ENCODE measurements at places on chromosomes 16 and 17. TPM values are rescaled to one million over a fixed set of nuclear protein-coding genes. Genes with fewer than 3 reads are reported as not detected.

DNA sequence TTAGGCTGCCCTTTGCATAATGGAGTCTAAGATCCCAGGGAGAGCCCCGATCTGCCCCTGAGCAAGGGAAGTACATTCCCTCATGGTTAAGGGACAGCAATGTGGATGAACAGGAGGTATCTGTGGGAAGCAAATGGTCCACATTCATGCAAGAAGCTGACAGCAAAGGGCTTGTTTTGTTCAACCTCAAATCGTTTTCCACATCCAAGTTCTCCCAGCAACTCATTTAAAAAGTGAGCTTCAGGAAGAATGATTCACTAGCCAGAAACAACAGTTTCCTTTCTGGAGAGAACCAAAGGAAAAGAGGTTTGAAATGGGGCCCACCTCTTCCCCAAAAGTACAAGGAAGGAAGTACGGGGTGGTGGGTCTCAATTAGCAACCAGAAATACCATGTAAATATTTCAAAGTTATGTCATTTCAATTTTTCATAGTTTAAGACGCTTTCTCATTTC, 9.4 kb downstream of the HSPB9 start:
- DNase-seq = no peak
- peaks cover 29% of the 10 kb centered on the region for H3K36me3 ChIP-seq
- H3K27ac ChIP-seq = no peak overlapping the region
- H3K27me3 ChIP-seq = no peaks in the 10 kb centered on the region
- no peak overlapping the region for H3K4me3 ChIP-seq

GRCh38 chr16:684961-685696, 995 bp upstream of the JMJD8 start:
- peaks cover 11% of the 10 kb centered on the region for H3K4me1 ChIP-seq
- H3K4me3 ChIP-seq = no peak overlapping the region
- no peak overlapping the region for H3K27ac ChIP-seq
- peaks cover 11% of the 10 kb centered on the region for H3K36me3 ChIP-seq

GRCh38 chr17:2655546-2655945, 56.0 kb downstream of the CLUH start:
- no peak for DNase-seq
- no peaks in the 10 kb centered on the region for H3K36me3 ChIP-seq
- H3K4me3 ChIP-seq = no peak overlapping the region
- no peak overlapping the region for H3K27ac ChIP-seq
- no peaks in the 10 kb centered on the region for H3K4me1 ChIP-seq

- no peaks in the 10 kb centered on the region for H3K27me3 ChIP-seq
- H3K27ac ChIP-seq = no peak overlapping the region
- H3K4me1 ChIP-seq = peaks cover 18% of the 10 kb centered on the region
- H3K4me3 ChIP-seq = no peak overlapping the region
Observed at GRCh38 chr16:85625053-85625452, 11.9 kb downstream of the GSE1 start.

GRCh38 chr17:38419508-38419981, 8.7 kb upstream of the ARHGAP23 start:
- DNase-seq = peak; percentile 65
- H3K4me3 ChIP-seq = peak overlapping the region; percentile 47
- peaks cover 63% of the 10 kb centered on the region for H3K4me1 ChIP-seq

DNA sequence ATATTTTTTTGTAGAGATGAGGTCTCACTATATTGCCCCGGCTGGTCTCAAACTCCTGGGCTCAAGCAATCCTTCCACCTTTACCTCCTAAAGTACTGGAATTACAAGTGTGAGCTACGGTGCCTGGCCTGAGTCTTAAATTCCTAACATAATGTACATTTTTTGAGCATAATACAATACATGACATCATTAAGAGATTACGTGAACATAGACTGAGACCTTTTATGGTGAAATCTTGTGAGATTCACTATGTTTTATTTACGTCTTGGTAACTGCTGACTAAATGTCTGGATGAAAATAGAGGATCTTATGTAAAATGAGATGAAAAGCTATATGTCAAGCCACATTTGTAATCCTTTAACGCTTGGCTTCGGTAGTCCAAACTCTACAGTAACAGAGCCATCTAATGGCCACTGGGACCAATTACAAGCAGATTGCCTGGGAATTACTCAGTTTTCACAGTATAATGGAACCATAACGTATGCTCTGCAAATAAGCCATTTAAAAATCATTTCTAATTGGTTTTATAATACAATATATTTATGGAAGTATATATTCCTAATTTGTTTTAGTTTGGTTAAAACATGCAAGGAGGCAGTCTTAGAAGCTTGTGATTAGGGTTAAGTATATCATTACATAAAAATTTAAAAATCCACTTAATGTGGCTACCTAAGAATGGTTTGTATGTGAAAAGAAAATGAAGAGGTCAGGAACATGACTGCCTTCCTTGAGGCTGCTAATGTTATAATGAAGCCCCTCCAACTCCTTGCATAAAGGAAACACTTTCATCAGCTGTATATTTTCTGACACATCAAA, 8.1 kb upstream of the EFCAB13 start:
- DNase-seq = no peak
- H3K27me3 ChIP-seq = no peaks in the 10 kb centered on the region
- no peaks in the 10 kb centered on the region for H3K4me1 ChIP-seq
- H3K36me3 ChIP-seq = no peaks in the 10 kb centered on the region

DNA sequence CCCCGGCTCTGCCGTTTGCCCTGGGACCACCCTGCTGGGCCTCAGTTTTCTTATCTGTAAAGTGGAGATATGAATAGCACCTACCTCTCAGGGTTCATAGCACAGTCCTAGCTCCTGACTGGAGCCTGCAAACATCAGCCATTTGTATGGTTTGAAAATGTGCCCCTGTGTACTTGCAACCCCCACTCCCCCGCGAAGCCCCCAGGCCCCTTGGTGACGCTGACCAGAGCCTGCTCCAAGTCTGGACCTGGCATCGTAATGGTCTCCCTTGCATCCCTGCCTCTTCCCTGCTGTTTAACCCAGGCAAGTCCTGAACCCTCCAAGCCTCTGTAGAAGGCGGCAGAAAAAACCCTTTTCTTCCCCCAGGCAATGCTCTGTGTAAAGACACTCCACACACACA, 128.0 kb downstream of the IRF8 start:
- no peak overlapping the region for H3K27ac ChIP-seq
- no peaks in the 10 kb centered on the region for H3K36me3 ChIP-seq
- H3K4me3 ChIP-seq = no peak overlapping the region
- no peaks in the 10 kb centered on the region for H3K27me3 ChIP-seq
- no peak for DNase-seq

DNA sequence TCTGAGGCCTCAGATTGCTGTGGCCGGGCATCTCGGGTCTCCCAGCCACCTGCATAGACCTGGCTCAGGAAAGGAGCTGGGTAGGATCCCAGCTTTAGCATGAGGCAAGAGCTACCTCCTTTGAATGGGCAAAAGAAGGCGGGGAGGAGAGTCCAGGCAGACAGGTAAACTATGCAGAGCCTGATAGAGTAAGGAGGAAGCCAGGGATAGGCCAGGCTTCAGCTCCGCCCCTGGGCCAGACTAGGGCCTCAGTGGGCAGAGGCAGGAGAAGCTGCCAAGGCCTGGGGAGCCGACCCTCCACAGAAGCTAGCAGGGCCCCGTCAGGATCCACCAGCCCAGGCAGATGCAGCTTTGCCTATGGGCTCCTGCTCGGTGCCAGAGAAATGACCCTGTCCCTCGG, 22.6 kb upstream of the UBE2G1 start:
- no peaks in the 10 kb centered on the region for H3K4me1 ChIP-seq
- H3K27ac ChIP-seq = peak overlapping the region; percentile 17
- H3K27me3 ChIP-seq = no peaks in the 10 kb centered on the region
- no peak overlapping the region for H3K4me3 ChIP-seq
- DNase-seq = no peak
- H3K36me3 ChIP-seq = no peaks in the 10 kb centered on the region

DNA sequence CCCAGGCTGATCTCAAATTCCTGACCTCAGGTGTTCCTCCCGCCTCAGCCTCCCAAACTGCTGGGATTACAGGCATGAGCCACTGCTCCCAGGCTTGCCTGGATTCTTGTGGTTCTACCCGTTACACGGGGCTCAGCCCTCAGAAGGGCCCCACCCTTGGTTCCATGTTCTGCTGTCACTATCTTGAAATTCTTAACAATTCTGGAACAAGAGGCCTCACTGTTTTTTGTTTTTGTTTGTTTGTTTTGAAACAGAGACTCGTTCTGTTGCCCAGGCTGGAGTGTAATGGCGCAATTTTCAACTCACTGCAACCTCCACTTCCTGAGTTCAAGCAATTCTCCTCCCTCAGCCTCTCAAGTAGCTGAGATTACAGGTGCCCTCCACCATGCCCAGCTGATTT, 96.6 kb downstream of the CACNG3 start:
- no peak overlapping the region for H3K27ac ChIP-seq
- H3K4me1 ChIP-seq = peaks cover 3% of the 10 kb centered on the region
- H3K27me3 ChIP-seq = no peaks in the 10 kb centered on the region

GRCh38 chr17:55388842-55389241, 32.8 kb downstream of the MMD start:
- H3K27me3 ChIP-seq = no peaks in the 10 kb centered on the region
- H3K36me3 ChIP-seq = peaks cover 4% of the 10 kb centered on the region
- DNase-seq = no peak
- no peak overlapping the region for H3K4me3 ChIP-seq
- H3K4me1 ChIP-seq = no peaks in the 10 kb centered on the region

DNA sequence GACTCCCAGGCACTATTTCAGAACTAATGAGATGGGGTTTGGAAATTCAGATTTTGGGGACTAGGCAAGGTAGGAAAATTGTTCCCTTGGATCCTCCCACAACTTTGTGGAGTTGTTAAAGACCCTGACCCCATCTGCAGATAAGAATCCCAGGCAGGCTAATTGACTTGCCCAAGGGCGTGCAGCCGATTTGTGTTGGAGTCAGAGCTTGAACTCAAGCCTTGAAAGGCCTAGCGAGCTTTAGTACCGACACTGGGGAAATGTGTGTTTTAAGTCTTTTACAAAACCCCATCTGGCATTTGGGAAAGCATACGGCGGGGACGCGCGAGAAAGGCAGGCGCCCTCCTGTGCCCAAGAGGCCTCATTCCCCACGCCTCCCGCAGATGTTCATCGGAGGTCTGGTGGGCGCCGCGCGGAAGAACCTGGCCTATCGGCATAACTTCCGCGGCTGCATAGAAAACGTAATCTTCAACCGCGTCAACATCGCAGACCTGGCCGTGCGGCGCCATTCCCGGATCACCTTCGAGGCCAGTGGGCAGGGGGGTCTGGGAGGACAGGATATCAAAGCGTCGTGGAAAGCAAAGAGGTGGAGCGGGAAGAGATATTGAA, 4.3 kb downstream of the CNTNAP1 start:
- H3K4me3 ChIP-seq = no peak overlapping the region
- H3K27ac ChIP-seq = no peak overlapping the region
- peaks cover 11% of the 10 kb centered on the region for H3K4me1 ChIP-seq

DNA sequence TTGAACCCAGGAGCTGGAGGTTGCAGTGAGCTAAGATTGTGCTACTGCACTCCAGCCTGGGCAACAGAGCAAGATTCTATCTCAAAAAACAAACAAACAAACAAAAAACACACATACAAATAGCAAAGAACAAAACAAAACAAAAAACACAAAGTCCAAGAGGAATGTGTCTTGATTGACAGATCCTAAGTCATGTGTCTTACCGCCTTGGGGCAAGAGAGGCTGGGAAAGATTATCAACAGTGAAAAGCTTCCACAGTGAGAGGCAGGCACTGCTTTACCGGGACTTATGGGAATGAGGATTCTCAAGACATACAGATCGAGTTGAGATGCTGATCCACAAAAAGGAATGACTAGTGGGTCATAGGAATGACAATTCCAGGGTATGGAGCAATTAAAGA, 62.7 kb upstream of the GAS7 start:
- no peak overlapping the region for H3K4me3 ChIP-seq
- H3K36me3 ChIP-seq = no peaks in the 10 kb centered on the region
- H3K4me1 ChIP-seq = no peaks in the 10 kb centered on the region

DNA sequence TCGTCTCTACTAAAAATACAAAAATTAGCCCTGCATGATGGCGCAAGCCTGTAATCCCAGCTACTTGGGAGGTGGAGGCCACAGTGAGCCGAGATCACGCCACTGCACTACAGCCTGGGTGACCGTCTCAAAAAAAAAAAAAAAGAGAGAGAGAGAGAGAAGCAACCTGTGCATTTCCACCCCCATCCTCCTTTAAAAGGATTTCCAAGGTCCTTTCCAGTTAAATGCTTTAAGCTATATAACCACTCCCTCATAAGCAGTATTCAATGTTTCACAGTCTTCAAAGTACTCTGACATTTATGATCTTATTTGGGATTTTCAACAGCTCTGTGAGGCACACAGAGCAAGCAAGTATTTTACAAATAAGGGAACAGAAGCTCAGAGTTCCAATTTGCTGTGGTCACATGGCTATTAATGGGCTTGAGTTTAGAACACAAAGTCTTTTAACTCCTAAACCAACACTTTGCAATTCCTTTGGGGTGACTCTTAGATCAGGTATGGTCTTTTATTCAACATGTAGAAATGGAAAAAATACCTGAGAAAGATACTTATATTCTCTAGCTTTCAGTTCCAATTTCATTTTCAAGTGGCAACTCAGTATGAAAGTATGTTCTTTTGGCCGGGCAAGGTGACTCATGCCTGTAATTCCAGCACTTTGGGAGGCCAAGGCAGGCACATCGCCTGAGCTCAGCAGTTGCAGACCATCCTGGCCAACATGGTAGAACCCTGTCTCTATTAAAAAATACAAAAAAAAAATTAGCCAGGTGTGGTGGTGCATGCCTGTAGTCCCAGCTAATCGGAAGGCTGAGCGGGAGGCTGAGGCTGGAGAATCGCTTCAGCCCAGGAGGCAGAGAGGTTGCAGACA, 31.3 kb downstream of the SPOP start:
- H3K36me3 ChIP-seq = no peaks in the 10 kb centered on the region
- no peak overlapping the region for H3K27ac ChIP-seq
- no peak for DNase-seq
- H3K4me3 ChIP-seq = no peak overlapping the region
- H3K27me3 ChIP-seq = no peaks in the 10 kb centered on the region

Gene ULK2
- total RNA-seq = 5.4 TPM

Gene MT4
- not detected for total RNA-seq

Gene GINS3
- 13.4 TPM for total RNA-seq

Gene CD79B
- 1.5 TPM for total RNA-seq

Gene OTOP2
- total RNA-seq = not detected

Gene MT1F
- 5.2 TPM for total RNA-seq

Gene CCL4L2
- not detected for total RNA-seq

Gene NOXO1
- total RNA-seq = 2.5 TPM

Gene CCL5
- total RNA-seq = not detected

Data from H1 (cell line).